Foreskin keratinocyte (primary cell): ENCODE measurements at places on chromosomes 4 and X. TPM values are rescaled to one million over a fixed set of nuclear protein-coding genes. Genes with fewer than 3 reads are reported as not detected.

SMARCA5 gene
- 16.9 and 19.9 TPM in 2 replicates for polyA plus RNA-seq

GPRIN3 gene
- not detected in 2 replicates for polyA plus RNA-seq

ZNF185 gene
- polyA plus RNA-seq: 15.3 and 22.7 TPM in 2 replicates

LRP2BP gene
- polyA plus RNA-seq: 0.08 and 0.09 TPM in 2 replicates

GLRA2 gene
- polyA plus RNA-seq: not detected in 2 replicates

PLS3 gene
- polyA plus RNA-seq: 116 and 129 TPM in 2 replicates

PAK3 gene
- polyA plus RNA-seq: 0.03 TPM in 1 of 2 replicates, not detected in the other

GRCh38 chr4:137800861-137801260, 268.6 kb upstream of the PCDH18 start:
- no peak for DNase-seq

GRCh38 chrX:86806786-86807185, 658.5 kb downstream of the DACH2 start:
- DNase-seq: no peak

DNA sequence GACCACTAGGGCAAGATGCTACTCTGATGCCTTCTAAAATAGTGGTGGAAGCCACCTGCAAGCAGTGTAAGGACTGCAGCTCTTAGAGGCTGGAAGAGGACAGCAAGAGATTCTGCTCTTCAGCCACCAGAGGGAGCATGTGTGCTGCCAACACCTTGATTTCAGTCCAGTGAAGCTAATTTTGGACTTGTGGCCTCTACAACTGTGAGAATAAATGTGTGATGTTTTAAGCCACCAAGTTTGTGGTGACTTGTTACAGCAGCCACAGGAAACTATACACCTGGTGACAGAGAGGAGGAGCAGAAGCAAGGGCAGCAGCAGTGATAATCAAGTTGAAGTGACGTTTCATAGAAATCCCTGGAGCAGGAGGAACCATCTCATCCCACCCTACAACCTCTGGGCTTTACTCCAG, 55.9 kb downstream of the FGFBP1 start:
- peak; percentile 74 for DNase-seq

- DNase-seq: no peak
Observed at GRCh38 chrX:31185884-31186283, 114.0 kb upstream of the FTHL17 start.

DNA sequence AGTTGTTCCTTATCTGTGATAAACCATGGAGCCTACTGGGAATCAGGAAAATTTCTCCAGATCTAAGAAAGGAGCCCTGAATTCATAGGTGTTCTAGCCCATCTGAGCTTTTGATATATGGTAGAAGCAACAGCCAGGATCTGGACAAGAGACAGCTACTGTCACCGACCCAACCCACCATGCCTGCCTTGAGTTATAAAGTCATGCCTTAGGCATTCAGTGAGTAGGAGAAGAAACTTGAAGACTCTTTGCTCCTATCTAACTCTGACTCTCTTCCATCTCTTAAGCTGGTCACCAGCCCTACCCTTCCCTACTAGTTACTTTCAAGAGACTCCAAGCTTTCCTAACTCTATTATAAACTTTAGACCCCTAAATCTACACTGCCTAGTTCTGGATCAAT, 83.9 kb upstream of the FAM9B start:
- DNase-seq: no peak

- DNase-seq: peak; percentile 11
Observed at GRCh38 chr4:143207555-143207954, 22.8 kb downstream of the USP38 start.

GRCh38 chr4:156503119-156503518, 468.5 kb downstream of the PDGFC start:
- DNase-seq: no peak

DNA sequence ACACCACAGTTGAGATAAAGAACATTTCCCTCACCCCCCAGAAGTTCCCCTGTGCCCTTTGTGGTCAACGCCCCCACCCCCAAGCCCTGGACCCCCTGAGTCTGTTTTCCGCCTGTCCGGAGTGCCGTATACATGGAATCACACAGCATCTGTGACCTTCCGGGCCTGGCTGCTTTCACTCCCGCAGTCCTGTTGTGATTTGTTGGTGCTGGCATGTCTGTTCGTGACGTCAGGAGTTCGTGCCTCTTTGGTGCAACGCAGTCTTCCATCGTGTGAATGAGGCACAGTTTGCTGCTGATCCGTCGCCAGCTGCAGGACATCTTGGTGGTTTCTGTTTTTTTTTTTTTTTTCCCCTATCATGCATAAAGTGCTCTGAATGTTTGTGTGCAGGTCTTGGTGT, 62.1 kb downstream of the PSAPL1 start:
- no peak for DNase-seq

DNA sequence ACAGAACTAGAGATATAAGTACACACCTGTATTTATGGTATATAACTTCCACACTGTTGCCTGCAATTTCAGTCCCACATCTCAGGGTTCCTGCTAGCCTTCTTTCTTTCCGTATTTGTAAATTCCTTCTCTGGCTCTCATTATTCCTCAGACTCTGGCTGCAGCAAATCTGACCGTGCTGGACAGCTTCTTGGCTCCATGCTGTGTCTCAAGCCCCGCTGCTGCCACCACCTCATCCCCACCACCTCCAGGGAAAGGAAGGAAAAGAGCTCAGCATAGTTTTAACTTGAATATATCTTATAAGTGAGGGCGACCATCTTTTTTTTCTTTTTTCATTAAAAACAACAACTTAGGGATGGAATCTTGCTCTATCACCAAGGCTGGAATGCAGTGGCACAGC, 155.6 kb upstream of the CXCL13 start:
- no peak for DNase-seq

GRCh38 chrX:129086802-129087201, 436.5 kb downstream of the SMARCA1 start:
- no peak for DNase-seq

DNA sequence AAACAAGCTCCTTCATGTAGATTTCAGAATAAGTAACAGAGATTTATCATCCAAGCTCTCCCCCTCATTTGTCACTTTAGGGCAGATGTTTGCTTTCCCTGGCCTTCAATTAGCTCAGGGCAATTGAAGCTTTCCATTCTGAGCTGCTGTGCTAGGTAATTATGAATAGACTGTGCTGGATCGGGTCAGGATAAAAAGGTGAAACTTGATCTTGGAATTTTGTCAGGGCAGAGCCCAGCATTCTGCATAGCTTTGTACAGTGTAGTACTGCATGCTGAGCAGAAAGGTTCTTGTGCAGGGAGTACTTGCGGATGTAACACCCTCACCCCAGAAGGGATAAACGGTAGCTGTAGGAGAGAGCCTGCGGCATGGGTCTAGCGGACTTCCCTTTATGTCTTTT, 64.0 kb upstream of the CLDN34 start:
- DNase-seq: peak; percentile 21

DNA sequence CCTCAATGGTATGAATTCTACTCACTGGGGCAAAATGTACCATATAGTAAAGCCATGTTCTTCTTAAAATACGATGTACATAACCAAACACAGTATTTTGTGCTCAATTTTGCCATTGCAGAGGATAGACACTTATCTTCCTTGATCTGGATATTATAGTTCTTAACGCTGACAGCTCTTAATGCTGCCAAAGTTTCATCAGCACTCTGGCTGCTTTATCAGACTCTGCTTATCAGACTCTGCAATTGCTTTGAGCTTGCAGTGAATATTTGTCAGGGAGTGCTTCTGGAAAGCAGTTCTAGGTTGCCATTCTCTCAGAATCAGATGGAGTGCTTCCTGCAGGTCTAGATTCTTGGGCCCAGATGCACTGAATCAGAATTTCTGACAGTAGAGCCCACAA, 863.1 kb downstream of the CCSER1 start:
- no peak for DNase-seq

DNA sequence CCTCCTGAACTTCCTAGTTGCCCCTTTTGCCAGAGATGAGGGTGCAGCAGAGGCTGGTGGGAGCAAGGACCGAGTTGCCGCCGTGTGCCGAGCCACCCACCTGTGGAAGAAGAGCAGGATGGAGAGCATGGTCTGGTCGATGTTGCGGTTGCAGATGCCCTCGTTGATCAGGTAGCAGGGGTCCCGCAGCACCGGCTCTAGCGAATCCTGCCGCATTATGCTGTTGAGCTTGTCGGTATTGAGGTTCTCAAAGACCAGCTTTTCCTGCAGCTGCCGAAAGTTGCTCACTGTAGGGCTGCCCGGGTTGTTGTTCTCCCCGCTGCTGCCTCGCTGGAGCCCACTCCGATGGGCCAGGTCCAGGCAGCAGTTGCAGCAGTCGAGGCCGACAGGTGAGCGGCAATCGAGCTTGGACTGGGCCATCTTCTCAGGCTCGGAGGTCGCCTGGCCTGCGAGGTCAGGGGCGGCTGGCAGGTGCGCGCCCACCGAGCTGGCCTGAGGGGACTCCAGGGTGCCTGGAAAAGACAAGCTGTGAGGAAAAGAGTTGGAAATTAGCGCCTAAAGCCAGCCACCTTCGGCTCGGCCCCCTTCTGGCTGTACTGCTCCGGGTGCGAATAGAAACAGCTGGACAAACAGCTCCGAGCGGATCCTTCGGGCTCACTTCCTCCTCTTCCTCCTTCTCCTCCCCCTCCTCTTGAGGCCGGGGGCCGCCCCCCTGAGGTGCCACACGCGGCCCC, 420 bp downstream of the TSC22D3 start:
- no peak for DNase-seq

- DNase-seq: no peak
Observed at GRCh38 chr4:55949482-55949802, 697 bp downstream of the CEP135 start.

DNA sequence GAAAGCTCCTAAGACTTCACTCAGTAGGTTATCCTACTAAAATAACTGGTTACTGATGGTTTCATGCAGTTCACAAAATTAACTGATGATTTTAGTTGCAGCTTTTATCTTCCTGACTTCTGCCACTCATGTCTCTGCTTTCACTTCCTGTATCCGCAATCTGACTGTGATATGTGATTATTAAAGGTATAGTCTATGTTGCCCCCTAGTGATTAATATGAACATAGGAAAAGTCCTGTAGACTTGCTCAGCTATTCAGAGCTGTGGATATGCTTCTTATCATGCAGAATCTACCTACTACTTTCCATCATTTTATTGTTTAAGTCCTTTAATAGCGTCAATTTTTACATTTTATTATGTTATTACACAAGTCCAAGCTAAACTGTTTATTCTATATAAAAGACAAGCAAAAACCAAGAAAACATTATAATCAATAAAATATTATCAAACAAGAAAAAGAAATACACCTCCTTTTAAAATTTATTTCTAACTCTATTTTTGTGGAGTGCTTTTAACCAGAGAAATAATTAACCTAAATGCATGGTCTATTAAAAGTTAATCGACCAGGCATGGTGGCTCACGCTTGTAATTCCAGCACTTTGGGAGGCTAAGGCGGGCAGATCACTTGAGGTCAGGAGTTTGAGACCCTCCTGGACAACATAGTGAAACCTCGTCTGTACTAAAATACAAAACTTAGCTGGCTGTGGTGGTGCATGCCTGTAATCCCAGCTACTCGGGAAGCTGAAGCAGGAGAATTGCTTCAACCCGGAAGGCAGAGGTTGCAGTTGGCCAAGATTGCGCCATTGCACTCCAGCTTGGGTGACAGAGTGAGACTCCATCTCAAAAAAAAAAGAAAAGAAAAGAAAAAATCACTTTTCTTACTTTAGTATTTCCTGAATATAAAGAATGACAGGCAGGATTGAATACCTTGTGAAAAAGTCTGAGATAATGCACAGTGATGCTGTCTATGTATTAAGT, 40.4 kb upstream of the TLR2 start:
- no peak for DNase-seq

DNA sequence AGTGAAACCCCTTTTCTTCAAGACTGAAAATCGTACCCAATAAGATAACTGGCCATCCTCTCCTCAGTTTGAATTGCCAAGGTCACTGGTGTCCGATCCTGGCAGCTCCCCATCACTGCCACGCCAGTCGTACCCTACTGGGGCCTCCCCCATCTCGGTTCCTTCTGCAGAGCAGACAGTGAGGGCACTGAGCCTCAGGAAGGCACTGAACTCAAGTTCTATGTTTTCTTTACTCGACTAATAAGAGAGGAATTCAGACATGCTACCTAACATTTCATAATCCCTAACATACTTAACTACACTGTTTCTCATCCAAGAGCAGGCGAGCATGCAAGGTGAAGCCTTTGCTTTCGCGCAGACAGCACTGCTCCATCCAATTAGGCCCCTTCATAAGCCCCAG, 23.4 kb downstream of the ZFYVE28 start:
- DNase-seq: no peak

DNA sequence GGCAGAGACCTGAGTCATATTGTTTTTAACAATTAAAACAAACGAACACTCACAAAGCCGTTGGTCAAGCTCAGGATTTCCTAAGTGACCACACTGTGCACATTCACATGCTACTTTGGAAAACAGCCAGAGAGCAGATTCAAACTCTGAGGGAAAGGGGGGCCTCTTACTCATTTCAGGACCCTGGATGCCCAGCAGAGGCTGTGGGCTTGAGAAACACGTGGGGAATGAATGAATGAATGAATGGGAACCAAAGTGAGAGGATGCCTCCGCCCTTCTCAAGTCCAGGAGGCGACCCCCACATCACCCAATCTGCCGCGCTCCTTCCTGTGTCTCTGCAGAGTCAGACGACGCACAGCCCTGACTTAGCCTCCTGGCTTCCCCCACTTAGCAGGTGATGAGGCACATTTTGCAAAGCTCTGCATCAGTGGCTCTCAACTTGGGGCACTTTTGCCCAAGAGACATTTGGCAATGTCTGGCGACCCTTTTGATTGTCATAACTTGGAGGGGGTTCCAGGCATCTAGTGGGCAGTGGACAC, 76.0 kb downstream of the ABLIM2 start:
- DNase-seq: no peak

DNA sequence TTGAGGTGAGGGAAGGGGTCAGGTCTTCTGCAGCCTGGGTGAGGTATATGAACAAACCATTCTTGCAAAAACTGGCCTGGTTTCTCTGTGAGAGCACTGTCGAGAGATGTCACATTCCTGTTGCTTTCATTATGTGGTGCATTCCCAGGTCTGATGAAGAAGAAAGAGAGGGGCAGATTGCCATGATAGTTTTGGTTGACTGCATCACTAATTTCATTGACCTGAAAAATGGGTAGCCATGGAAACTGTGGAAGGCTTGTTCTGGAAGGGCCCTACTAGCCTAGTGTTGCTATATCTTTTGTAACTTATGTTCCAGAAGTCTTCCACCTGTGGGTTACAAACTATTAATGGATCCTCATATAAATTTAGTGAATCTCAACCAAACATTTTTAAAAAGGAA, 32.9 kb upstream of the CYBB start:
- DNase-seq: no peak

DNA sequence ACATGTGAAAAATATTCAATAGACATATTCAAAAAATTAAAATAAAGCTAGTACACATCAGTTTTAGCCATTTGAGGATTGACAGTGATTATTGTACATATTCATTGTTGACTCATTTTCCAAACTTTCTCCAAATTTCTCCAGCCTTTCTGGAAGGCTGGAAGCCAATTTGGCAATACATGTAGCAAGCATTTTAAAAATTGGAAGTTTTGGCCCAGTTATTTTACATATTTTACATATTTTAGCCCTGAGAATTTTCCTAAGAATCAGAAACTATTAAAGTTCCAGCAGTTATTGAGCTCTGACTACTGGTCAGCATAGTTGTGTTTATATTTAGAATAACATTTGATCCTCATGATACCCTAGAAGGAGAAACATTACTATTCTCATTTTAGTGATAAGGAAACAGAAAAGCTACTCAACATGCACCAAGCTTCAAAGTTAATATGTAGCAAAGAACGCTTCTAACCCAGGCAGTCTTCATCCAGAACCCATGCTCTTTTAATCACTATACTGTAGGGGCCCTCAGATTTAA, 3.2 kb downstream of the CABS1 start:
- DNase-seq: no peak
